ENCODE measurements at places on chromosomes 4 and X. TPM values are rescaled to one million over a fixed set of nuclear protein-coding genes. Genes with fewer than 3 reads are reported as not detected.

SLC49A3 gene
- polyA plus RNA-seq: 5.0 TPM

CTAG1B gene
- polyA plus RNA-seq: not detected

CDKL2 gene
- polyA plus RNA-seq: 1.4 TPM

GRID2 gene
- polyA plus RNA-seq: 25.5 TPM

GAGE12H gene
- not detected for polyA plus RNA-seq

HPSE gene
- polyA plus RNA-seq: 1.5 TPM

SSX2 gene
- not detected for polyA plus RNA-seq

LRIT3 gene
- 0.11 TPM for polyA plus RNA-seq

CT83 gene
- polyA plus RNA-seq: not detected

SYNPO2 gene
- polyA plus RNA-seq: 0.50 TPM

AMBN gene
- not detected for polyA plus RNA-seq

COL4A5 gene
- polyA plus RNA-seq: 30.2 TPM

FUNDC2 gene
- polyA plus RNA-seq: 58.9 TPM

FAM236D gene
- not detected for polyA plus RNA-seq

IL3RA gene
- 0.19 TPM for polyA plus RNA-seq

POLN gene
- 0.82 TPM for polyA plus RNA-seq

BGN gene
- polyA plus RNA-seq: 2.7 TPM

STBD1 gene
- 0.45 TPM for polyA plus RNA-seq

YIPF6 gene
- 16.9 TPM for polyA plus RNA-seq

MMRN1 gene
- polyA plus RNA-seq: not detected

MED14 gene
- polyA plus RNA-seq: 79.7 TPM

DMD gene
- 4.8 TPM for polyA plus RNA-seq

HSFX2 gene
- polyA plus RNA-seq: 0.17 TPM

MAGEB1 gene
- polyA plus RNA-seq: 0.05 TPM

IL13RA1 gene
- polyA plus RNA-seq: 1.7 TPM

ZAR1 gene
- 0.33 TPM for polyA plus RNA-seq

DNAAF6 gene
- not detected for polyA plus RNA-seq

TMPRSS11B gene
- not detected for polyA plus RNA-seq

SULT1B1 gene
- polyA plus RNA-seq: not detected

DKK2 gene
- polyA plus RNA-seq: 0.09 TPM

C4orf51 gene
- polyA plus RNA-seq: not detected

MTMR8 gene
- polyA plus RNA-seq: 0.77 TPM

P2RY8 gene
- polyA plus RNA-seq: 0.15 TPM

APLN gene
- 1.8 TPM for polyA plus RNA-seq

TLR7 gene
- polyA plus RNA-seq: 0.02 TPM

ODAPH gene
- polyA plus RNA-seq: not detected

PDHA2 gene
- polyA plus RNA-seq: not detected

IL15 gene
- polyA plus RNA-seq: 0.30 TPM

DCLK2 gene
- polyA plus RNA-seq: 0.32 TPM

SGMS2 gene
- polyA plus RNA-seq: 0.85 TPM

HELT gene
- 0.32 TPM for polyA plus RNA-seq

ZNF827 gene
- polyA plus RNA-seq: 39.9 TPM

JAKMIP1 gene
- polyA plus RNA-seq: 2.5 TPM

VCX2 gene
- polyA plus RNA-seq: not detected

NPY2R gene
- polyA plus RNA-seq: 0.09 TPM
